Left hindlimb (tissue), 1 donor: ENCODE measurements at places on chromosomes 1 and 21.

- no peak for DNase-seq
Measured at GRCh38 chr1:185719021-185719420, 15.2 kb upstream of the HMCN1 start.

- DNase-seq: no peak
Measured at GRCh38 chr1:184416481-184416880, 29.7 kb downstream of the C1orf21 start.

DNA sequence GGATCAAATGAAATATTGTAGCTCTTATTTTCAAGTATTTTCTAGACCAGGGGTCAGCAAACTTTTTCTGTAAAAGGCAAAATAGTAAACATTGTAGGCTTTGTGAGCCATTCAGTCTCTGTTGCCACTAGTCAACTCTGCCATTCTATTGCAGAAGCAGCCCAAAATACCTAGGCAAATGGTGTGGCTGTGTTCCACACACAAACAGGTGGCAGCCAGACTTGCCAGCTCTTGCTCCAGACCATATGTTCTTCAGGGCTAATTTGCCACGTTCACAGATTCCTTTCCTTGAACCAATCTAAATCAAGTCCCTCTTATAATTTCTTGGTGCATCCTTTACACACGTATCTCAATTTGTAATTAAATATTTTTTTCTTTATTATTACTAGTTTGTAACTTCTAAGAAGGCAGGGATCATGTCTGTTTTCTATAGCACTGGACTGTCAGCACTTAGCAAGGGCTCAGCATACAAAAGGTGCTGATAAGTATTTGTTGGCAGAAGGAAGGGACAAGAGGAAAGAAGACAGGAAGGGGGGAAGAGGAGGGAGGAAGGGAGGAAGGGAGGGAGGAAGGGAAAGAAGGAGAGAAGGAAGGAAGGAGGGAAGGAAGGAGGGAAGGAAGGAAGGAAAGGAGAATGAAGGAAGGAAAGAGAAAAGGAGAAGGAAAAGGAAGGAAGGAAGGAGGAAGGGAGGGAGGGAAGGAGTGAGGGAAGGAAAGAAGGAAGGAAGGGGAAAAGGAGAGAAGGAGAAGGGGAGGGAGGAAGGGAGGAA, 106.5 kb upstream of the EDEM3 start:
- no peak for DNase-seq

GRCh38 chr1:32431736-32432400, 33.0 kb upstream of the ZBTB8B start:
- no peak for DNase-seq

GRCh38 chr1:201504179-201504631, 2.7 kb downstream of the CSRP1 start:
- DNase-seq: no peak

DNA sequence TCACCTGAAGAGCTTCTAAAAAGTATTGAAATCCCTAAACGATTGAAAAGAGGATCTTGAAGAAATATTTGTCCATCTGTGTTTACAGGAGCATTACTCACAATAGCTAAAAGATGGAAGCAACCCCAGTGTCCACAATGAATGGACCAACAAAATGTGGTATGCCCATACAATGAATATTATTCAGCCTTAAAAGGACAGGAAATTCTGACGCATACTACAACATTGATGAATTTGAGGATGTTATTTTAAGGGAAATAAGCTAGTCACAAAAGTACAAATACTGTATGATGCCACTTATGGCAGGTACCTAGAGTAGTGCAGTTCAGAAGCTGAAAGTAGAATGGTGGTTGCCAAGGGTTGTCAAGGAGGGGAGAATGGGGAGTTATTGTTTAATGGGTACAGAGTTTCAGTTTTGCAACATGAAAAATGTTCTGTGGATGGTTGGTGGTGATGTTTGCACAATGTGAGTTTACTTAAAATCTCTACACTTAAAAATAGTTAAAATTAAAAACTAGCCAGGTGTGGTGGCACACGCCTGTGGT, 37.1 kb upstream of the GADD45A start:
- DNase-seq: no peak

- no peak for DNase-seq
Measured at GRCh38 chr21:42640486-42640885, 12.9 kb upstream of the PDE9A start.

GRCh38 chr1:81600878-81601622, 199.7 kb upstream of the ADGRL2 start:
- DNase-seq: no peak
